AG08395 (cell line): ENCODE measurements at places on chromosomes 3 and 15.

- no peak for DNase-seq
These were observed 38.7 kb upstream of the PTPRG start for GRCh38 chr3:61522626-61523025.

DNA sequence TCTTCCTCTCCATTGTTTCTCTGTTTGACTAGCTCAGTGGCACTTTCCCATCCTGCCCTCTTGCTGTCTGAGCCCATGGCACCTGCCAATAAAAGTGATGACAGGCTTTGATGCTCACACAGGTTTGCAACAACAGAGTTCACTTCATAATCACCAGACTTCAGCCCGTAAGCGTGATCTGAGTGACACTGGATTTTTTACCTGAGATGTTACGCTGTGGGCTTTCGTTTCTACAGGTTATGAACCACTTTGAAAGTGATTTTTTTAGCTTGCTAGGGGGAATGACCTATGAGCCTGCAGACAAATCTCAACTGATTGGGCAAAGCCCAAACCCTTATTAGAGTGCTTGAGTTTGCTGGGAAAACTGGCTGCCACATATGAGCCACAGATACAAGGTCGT lies 173.9 kb upstream of the ICE2 start:
- DNase-seq = no peak

GRCh38 chr3:118833075-118833474 lies 201.6 kb downstream of the IGSF11 start:
- no peak for DNase-seq

- no peak for DNase-seq
These were observed 28.1 kb downstream of the MCF2L2 start for GRCh38 chr3:183400352-183400751.

- DNase-seq = no peak
These were observed 1.2 kb downstream of the ROBO2 start for GRCh38 chr3:77040926-77041722.

- no peak for DNase-seq
These were observed 7.0 kb downstream of the FILIP1L start for GRCh38 chr3:100107221-100107814.

GRCh38 chr15:63465104-63465503 lies 39.3 kb upstream of the USP3 start:
- peak; percentile 66 for DNase-seq

DNA sequence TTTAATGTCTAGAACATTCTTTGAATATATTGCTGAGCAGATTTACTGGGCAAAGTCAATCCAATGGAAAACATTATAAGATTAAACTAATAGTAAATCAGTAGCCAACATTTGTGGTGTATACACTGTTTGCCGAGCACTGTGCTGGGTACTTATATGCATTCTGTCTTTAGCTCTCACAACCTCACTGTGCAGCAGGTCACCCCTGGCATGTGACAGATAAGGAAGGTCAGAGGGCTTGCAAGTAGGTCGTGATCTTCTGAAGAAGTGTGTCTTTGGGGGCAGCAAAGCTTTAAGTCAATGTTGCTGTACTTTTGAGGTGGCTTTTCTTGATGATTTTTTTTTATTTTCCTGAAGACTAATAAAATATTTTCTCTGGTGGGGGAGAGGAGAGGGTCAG lies 62.2 kb downstream of the TCAIM start:
- no peak for DNase-seq

DNA sequence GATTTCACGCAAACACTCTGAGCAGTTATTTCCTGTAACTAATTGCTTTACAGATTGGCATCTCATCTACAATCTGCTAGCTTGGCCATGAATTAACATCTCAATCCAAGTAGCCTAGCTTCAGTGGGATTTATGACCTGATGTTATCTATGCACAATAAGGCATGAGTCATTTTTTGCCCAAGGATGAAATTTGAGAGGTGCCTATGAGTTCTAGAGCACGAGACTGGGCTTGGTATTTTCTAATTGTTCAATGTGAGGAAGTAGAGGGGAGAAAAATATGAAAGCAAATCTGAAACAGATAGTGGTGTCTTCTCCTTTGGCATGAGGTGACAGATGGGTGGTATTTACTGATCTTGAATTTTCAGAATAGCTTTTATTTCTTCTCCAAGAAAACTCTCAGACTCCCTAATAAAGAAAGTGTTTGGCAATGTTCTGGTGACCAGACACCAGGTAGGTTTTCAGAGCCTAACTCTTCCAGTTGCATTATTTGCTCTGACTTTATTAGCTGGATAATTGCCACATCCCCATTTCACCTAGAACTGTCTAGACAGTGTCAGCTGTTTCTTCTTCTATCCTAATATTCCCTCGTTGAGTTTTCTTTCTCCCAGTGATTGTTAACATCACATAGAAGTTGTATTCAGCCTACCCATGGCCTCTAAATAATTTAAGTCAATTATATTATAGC lies 301.0 kb upstream of the UMPS start:
- peak; percentile 54 for DNase-seq

DNA sequence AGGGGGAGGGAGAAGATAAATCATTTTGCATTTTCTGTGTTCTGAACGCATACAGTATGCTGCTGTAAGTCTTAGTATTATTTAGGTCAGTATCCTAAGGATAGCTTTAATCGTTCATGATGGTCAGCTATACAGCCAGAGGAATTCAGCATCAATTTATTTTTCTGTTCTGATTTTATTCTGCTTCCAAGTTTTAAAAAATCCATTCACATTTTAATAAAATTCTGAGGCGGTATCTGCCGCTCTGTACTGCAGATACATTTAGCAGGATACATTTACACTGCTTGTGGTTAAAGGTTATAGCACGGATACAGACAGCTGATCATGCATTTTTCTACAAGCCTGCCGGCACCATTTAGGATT lies 17.8 kb downstream of the ZBTB38 start:
- DNase-seq = no peak

DNA sequence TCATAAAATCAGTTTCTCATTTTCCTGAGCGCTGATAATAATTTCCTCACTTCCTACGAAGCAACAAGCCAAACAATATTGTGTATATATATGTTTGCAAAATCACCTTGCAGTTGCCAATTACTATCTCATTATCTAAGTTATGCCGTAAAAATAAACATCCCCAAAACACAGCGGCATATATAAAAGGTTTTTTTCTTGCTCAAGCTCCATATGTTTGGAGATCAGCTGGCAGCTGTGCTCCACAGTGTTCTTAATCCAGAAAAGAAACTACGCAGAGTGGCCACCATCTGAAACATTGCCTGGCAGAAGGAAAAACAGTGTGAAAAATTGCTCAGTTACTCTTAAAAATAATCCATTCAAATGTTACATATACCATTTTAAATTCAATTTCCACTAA lies 951.4 kb downstream of the PLOD2 start:
- no peak for DNase-seq

DNA sequence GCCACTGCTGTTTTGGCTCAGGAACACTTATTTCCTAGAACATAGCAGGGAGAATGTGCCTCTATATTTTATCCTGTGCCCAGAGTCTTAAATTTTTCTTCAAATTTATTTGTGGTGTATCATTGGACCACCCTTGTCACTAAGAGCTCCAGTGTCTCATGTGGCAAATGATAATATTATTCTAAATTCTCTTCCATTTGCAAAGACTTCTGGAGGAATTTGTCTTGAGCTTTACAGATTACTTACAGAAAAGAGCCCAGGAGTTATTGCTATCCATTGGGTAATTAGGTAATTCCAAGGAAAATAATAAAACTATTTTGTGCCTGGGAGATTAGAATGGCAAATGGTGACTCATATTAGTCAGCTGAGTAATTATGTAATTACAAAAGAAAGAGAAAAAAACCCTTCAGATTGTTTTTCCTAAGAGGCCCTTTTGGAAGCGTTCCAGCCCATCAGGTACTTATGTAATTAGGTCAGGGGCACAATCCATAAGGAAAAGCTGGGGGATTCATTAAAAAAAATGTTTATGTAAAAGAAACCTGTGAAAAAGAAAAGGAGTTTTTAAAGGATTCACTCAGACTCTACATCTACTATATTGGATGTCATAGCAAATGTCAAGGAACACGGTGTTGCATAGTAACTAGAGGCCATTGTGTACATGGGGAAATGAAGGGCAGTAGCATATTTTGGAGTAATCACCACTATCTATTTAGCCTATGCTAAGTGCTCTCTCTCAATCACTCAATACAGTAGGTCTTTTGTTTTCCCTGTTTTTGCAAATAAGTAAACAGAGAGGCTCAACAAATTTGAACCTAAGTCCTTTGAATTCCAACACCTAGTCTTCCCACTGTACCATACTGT lies 380.9 kb upstream of the RARB start:
- no peak for DNase-seq

DNA sequence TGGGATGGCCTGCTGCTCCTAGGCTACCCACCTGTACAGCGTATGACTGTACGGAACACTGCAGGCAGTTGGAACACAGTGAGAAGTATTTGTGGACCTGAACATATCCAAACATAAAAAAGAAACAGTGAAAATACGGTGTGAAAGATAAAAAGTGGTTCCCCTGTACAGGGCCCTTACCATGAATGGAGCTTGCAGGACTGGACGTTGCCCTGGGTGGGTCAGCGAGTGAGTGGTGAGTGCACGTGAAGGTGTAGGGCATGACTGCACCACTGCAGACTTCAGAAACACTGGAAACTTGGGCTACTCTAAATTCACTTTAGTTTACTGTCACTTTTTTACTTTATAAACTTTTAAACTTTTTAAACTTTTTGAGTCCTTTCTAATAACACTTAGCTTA lies 71.2 kb upstream of the SLC6A6 start:
- no peak for DNase-seq

- DNase-seq = peak; percentile 40
These were observed 515.9 kb downstream of the NLGN1 start for GRCh38 chr3:173913397-173913796.

- peak; percentile 28 for DNase-seq
These were observed 115.7 kb downstream of the ARRDC4 start for GRCh38 chr15:98076021-98076816.

- DNase-seq = no peak
These were observed 107.0 kb upstream of the RORA start for GRCh38 chr15:61336026-61336638.

- DNase-seq = no peak
These were observed 22.4 kb downstream of the GJD2 start for GRCh38 chr15:34732430-34732829.

- no peak for DNase-seq
These were observed 139.9 kb upstream of the TLE3 start for GRCh38 chr15:70237626-70238025.

GRCh38 chr3:139289860-139290524 lies 53.8 kb upstream of the MRPS22 start:
- DNase-seq = no peak

DNA sequence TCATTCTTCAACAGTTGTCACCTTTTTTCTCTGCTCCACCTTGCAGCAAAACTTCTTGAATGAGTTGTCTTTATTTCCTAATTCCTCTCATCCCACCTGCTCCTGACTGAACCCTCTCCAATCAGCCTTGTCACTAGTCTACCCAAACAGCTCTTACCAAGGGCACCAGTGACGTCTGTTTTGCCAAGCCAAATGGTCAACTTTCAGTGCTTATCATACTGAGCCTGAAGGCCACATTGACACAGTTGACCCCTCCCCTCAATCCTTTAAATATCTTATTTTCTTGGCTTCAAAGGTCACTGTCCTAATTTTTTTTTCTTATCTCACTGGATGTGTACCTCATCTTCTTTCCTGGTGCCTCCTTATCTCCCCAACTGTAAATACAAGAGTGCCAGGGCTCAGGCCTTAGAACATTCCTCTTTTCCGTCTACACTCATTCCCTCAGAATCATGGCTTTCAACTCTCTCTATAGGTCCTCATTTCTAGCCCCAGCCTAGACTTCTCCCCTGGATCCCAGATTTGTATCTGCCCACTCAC lies 43.2 kb downstream of the CMTM8 start:
- no peak for DNase-seq

DNA sequence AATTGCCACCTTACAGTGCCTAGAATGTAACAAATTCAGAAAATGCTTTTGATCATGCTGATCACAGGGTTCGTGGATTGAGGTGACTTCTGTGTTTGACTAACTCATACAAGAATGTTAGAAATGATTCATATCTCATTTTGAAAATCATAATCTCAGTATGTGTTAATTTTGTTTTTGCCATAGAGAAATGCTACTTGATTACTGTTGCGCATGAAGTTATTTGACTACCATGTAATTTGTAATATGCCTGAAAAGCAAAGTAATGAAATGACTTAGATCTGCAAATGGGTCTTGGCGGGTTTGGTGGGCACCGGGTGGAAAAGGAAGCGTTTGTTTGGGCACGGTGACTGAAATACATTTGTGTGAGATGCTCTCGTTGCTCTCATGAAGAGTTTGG lies 173.6 kb upstream of the BHLHE40 start:
- DNase-seq = no peak

GRCh38 chr3:178306432-178307115 lies 229.7 kb upstream of the KCNMB2 start:
- DNase-seq = no peak

- peak; percentile 84 for DNase-seq
These were observed 504.1 kb downstream of the NTRK3 start for GRCh38 chr15:87752250-87752951.

GRCh38 chr3:156253150-156253549 lies 132.8 kb downstream of the KCNAB1 start:
- DNase-seq = no peak

DNA sequence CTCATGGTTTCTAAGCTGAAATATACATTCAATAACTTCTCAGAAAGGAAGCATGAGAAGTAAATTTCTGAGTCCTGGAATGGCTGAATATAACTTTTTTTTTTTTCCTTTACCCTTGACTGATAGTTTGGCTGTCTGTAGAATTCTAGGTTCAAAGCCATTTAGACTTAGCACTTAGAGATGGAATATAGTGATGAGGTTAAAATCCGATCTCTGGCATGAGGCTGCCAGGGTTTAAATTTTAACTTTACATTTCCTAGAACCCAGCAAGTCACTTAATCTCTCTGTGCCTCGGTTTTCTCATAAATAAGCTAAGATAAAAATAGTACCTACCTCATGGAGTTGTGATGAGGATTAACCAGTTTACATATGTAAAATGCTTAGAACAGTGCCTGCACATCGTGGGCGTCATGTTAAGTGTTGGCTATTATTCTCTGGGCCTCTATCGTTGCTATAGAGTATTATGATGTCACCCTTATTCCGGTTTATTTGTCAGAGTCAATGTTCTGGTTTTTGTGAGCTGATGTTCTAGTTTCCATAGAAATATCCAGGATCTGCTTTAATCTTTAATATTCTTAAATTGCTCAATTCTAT lies 199.8 kb upstream of the TLE3 start:
- DNase-seq = no peak

DNA sequence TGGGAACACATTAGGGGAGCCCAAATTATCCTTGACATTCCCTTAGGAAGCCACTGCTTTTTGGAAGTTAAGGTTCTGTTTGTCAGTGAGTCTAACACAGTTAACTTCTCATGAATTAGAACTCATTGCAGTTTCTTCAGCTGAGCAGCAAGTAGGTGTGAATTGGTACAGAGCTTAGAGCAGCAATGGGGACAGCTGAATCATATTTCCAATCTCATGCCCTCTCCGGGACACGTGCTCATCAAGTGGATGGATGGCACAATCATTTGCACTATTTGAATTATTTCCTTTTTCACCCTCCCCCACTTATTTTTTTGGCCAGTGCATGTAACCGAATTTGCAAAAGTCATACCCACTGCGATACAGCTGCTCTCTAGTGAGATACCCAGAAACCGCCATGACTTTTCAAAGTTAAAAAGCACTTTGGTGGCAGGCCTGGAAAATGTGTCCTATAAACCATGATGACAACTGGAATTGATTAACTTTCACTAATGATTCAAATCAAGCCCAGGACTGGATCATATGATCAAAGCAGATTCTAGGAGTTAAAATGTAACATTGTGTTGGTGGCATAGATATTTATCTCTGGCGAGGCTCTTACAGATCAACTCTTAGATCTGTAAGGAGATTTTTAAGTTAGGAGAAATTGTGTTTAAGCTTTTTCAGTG lies 76.4 kb downstream of the EBLN2 start:
- DNase-seq = no peak

- no peak for DNase-seq
These were observed 31.8 kb upstream of the CRTC3 start for GRCh38 chr15:90497912-90498311.
